ENCODE measurements at places on chromosomes 6 and 20. TPM values are rescaled to one million over a fixed set of nuclear protein-coding genes. Genes with fewer than 3 reads are reported as not detected.

KCTD20 gene
- total RNA-seq = 51.0 TPM

DNA sequence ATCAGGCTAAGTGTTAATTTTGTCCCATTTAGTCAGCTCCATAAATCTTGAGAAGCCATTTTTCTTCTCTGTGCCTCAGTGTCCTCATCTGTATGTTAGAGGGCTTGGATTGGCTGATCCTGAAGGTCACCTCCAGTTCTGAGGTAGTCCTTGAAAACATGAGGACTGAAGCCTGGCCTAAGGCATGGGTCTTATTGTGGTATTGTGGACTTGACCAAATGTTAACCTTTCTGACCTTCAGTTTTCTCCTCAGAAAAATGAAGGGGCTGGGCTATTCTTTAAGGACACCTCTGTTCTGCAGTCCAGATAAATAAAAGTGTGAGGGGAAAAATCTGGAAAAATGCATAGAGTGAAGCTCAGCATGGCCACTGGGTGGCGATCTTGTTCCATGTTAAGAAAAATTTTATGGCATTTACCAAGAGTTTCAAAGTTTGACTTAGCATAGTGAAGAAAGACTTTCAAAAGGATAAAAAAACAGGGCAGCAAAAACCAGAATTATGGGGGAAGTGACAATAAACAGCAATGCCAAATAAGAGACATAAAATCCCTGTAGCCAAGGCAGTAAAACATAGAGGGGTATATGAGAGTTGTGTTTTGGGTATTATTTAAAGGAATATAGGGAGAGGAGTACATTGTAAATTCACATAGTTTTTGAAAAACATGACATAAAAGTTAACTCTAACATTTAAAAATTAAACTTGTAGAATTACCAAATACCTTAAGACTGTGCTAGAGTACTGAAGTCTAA, 13.2 kb upstream of the TFB1M start:
- H3K4me1 ChIP-seq = peaks cover 13% of the 10 kb centered on the region
- no peaks in the 10 kb centered on the region for H3K27me3 ChIP-seq
- H3K27ac ChIP-seq = peak overlapping the region; percentile 44
- no peak overlapping the region for H3K4me3 ChIP-seq

PRDM1 gene
- total RNA-seq = 70.9 TPM

DNA sequence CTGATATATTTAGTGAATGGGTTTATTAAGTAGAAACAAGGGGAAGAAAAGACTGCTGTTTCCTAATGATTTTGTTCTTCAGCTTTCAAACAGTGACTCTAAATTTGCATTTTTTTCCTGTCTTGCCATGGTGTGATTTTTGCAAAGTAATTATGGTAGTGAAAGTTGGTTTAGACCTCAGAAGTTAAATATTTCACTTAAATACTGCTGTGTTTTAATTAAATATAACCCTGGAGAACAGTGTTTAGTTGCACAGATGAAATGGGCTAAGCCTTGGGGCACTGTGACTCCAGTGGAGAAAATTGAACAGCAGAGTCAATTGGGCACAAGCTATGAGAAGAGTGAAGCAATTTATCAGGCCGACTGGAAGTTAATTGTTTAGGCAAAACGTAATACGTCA, 111.1 kb upstream of the MCHR2 start:
- no peaks in the 10 kb centered on the region for H3K4me1 ChIP-seq
- H3K27ac ChIP-seq = no peak overlapping the region

XKR7 gene
- total RNA-seq = not detected

- H3K4me1 ChIP-seq = no peaks in the 10 kb centered on the region
- no peak for DNase-seq
- no peak overlapping the region for H3K4me3 ChIP-seq
- H3K27me3 ChIP-seq = no peaks in the 10 kb centered on the region
These were observed 20.4 kb downstream of the OSBPL2 start for GRCh38 chr20:62258499-62259293.

DNA sequence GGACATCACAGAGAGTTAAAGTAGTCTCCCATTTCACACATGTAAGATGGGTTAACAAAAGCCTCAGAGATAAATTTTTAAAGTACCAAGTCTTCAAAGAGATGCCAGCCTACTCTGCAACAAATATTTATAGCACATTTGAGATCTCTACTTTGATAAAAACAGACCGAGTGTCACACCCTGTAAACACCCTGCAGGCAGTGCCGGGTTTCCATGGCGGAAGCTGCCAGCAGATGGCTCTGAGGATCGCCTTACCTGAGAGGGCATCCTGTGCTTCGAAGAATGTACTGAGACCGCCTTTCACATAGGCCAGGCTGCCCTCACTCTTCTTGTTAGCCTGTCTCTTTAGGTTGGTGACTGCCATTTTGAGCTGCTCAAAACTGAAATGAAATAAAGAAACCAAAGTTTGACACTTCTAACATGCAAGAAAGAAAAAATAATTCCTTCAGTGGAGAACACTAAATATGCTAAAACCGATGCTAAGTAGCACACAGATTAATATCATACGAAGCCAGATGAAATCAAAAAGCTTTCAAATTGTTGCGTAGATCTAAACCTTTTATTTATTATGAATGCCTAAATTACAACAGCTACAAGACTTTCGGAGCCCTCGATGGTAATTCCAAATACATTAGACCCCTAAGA, 39.3 kb downstream of the HUS1B start:
- peaks cover 23% of the 10 kb centered on the region for H3K36me3 ChIP-seq
- H3K27me3 ChIP-seq = no peaks in the 10 kb centered on the region
- no peak overlapping the region for H3K4me3 ChIP-seq
- peak; percentile 32 for DNase-seq

DNA sequence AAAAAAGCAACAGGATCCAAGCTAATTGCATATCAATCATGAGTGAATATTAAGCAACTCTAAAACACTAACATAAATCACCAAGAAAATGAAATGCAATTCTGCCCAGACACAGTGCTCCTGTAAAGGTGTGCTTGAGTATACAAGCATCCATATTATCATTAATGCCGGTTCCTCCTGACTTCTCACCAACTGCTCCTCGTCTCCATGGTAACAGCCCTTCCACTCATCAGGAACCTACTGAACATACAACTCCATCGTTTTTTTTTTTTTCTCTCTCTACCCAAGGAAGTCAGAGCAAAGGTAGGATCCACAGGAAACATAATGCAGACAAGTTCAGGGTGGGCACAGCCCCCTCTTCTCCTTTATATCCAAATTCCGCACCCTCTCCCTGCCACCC, 12.4 kb downstream of the GABBR1 start:
- no peaks in the 10 kb centered on the region for H3K4me1 ChIP-seq
- H3K27me3 ChIP-seq = no peaks in the 10 kb centered on the region
- DNase-seq = no peak
- no peak overlapping the region for H3K27ac ChIP-seq
